Left colon (tissue), 2 donors: ENCODE measurements at places on chromosomes 3 and 15. TPM values are rescaled to one million over a fixed set of nuclear protein-coding genes. Genes with fewer than 3 reads are reported as not detected.

SGO1 gene
- total RNA-seq: 2.8 TPM

KCNMB3 gene
- total RNA-seq: 1.5 TPM

CNTN3 gene
- 7.6 TPM for total RNA-seq

C3orf49 gene
- not detected for total RNA-seq

IDH3A gene
- total RNA-seq: 176 TPM

GRCh38 chr3:7934362-7934761, 567.3 kb upstream of the LMCD1 start:
- peak; percentile 69 for DNase-seq

DNA sequence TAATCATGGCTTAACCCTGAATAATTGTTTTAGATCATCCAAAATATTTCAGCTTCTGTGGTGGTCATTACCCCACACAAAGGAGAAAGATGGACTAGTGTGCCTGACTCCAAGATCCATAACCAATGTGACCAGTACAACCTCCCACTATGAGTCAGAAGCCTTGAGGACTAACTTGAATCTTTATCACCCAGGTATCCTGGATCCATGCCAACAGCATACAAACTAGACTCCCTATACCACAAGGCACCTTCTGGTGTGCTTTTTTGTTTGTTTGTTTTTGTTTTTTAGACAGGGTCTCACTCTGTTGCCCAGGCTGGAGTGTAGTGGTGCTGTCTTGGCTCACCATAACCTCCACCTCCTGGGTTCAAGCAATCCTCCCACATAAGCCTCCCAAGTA, 317.7 kb downstream of the VPS13C start:
- DNase-seq: no peak

DNA sequence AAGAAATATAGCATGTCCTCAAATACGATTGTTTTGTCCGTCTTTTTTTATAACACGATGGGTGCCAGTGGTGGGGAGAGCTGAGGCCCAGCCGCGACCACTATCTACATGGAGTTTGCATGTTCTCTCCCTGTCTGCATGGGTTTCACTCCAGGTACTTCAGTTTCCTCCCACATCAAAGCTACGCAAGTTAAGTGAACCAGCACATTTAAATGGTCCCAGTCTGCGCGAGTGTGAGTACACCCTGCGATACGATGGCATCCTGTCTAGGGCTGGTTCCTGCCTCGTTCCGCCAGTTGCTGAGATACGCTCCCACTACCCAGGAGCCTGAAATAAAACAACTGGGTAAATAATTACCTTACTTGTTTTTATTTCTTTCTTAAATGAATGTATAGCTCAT, 40.6 kb downstream of the ATP13A3 start:
- no peak for DNase-seq

GRCh38 chr3:77146004-77146403, 106.1 kb downstream of the ROBO2 start:
- DNase-seq: no peak

DNA sequence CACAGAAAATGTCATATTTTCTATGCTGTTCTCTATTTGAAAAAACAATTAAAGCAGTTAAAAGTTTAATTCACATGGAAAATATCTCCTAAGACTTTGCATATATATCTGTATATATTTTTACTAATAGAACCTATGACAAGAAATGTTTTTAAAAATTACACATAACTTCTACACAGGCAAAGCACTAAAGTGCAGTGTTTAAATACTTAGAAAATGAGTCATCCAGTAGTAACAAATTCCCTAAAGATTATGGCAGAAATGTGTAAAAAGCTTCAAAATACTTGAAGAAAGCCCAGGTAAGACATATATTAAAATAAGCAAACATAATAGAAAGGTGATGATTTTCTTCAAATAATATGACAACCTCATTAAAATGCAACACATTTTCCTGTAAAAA, 236.6 kb downstream of the TBC1D5 start:
- DNase-seq: no peak
